ENCODE measurements at places on chromosomes 12 and 14.

DNA sequence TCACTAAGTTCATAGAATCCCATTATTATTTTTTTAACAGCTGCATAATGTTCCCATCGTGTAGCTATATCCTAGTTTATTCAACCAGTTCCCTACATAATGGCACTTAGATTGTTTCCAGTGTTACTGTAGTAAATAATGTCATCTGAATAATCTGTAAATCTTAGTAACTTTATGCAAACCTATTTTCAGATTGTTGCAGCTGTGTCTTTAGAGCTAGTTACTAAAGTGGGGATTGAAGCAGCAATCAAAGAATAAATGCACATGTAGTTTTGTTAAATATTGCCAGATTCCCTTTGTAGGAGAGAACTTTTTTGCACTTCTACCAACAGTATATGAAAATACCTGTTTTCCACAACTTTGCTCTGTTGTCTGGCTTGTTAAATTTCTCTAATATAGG is 13.1 kb downstream of the ARID2 start:
- DNase-seq = no peak

GRCh38 chr14:54681811-54682261 is 114.9 kb downstream of the SAMD4A start:
- DNase-seq = no peak

- DNase-seq = peak; percentile 85
Measured at GRCh38 chr14:31207287-31207754, 272 bp downstream of the HECTD1 start.

DNA sequence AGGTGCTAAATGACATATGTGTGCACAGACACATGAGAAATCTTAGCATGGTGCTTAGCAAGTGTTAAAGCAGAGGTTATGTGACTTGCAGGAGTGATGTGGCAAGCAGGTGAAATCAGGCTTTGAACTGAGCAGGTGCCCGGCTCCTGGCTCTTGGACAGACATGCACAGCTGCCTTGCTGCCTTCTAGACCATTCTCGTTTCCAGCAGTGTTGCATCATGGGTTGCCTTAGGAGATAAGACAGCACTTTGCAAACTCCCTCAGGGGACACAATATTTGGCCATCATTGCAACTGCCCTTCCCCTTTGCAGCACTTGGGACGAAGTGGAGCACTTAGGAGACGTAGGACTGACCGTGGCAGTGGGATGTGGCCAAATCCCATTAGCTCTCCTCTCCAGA is 17.2 kb upstream of the GSC start:
- DNase-seq = no peak

- no peak for DNase-seq
Measured at GRCh38 chr12:38728894-38729293, 176.5 kb downstream of the CPNE8 start.

DNA sequence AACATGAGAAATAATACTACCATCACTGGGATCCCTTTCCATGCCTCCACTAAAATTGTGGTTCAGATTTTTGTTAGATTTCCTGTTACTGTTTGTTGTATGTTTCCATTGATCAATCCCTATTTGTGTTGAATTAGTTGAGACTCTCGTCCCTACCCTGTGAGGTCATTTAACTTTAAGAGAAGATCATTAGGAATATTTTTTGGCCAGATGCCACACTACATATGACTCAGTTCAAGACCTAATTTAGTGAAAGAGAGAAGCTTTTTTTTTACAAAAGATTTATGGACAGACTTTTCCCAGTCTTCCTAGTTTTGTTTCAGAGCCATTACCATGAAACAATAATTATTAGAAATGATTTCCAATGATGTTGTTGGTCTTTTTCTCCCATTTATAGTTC is 35.5 kb downstream of the CPSF6 start:
- DNase-seq = no peak

- DNase-seq = no peak
Measured at GRCh38 chr12:65721541-65722190, 102.6 kb upstream of the HMGA2 start.

DNA sequence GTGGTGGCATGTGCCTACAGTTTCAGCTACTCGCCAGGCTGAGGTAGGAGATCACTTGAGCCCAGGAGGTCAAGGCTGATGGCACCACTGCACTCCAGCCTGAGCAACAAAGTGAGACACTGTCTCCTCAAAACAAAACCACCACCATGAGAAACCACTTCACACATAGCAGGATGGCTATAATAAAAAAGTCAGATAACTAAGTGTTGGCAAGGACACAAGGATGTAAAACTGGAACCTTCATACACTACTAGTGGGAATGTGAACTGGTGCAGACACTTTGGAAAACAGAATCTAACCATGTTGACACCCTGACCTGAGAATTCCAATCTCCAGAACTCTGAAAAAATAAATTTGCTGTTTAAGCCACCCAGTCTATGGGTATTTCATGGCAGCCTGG is 67.7 kb downstream of the ACADS start:
- no peak for DNase-seq

DNA sequence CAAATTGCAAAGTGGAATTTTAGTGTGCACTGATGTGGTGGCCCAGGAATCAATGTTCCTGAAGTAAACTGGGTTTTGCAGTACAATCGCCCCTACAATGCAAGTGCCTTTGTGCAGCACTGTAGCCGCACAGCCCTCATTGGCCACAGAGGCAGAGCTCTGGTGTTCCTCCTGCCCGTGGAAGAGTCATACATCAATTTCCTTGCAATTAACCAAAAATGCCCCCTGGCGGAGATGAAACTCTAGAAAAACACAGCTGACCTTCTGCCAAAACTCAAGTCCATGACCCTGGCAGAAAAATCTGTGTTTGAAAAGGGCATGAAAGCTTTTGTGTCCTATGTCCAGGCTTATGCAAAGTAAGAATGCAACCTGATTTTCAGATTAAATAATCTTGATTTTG is 117.9 kb upstream of the PRB2 start:
- DNase-seq = peak; percentile 28

GRCh38 chr12:103768467-103769123 is 72.4 kb downstream of the NT5DC3 start:
- DNase-seq = no peak

DNA sequence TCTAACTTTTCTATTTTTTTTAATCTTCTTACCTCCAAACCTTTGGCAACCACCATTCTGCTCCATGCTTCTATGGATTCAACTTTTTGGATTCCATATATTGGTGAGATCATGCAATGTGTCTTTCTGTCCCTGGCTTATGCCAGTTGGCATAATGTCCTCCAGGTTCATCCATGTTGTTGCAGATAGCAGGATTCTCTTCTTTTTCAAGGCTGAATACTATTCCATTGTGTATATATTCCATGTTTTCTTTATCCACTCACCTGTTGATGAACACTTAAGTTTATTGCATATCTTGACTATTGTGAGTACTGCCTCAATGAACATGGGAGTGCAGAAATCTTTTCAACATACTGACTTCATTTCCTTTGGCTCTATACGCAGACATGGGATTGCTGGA is 21.2 kb upstream of the SLC38A4 start:
- DNase-seq = no peak

DNA sequence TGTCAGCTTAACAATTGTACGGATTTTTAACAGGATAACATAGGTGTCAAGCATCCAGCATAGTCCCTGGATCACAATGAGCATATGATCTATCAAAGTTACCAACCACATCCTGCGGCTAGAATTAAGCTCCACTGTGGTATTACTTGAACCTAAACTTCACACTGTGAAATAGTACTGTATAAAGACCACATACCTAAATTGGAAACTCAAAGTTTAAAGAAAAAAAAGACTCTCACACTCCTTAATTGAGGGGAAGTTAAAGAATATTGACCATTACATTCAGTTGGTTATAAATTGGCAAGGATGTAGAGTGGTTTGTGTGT is 133.0 kb upstream of the PZP start:
- no peak for DNase-seq

GRCh38 chr14:35221462-35221861 is 70.7 kb upstream of the PSMA6 start:
- DNase-seq = no peak

DNA sequence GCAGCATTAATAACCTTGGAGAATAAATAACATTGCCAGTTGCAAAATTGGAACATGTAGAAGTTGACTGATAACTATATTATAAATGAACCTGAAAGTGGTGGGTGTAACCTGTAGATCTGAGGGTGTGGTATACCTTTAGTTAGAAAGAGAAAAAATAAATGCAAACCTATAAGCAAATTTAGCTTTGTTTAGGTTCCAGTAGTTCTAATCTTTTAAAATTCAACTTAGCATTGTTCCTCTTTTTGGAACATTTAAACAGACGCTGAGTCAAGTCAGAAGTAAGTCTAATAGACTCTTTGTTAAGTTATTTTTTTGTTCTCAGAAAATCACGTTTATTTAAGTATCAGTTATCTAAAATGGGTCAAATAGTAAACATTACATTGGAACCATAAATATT is 120.0 kb downstream of the DNAI7 start:
- no peak for DNase-seq

DNA sequence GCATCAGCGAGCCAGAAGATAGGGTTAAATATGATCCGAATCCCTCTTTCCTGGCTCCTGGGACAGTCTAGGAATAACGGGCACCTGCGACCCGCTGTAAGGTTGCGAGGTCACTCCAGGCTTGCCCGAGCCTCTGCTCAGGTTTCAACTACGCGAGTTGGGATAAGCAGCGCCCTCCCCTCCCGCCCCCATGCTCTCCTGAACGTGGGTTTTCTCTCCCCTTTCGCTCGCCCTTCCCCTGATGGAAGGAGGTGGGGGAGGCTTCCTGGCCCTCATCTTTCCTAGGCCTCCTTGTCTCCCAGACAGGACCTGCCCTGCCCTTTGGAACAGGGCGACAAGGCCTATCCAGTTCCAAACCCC is 753 bp upstream of the ATP5MC2 start:
- DNase-seq = no peak

GRCh38 chr12:131894981-131895639 is 688 bp downstream of the ULK1 start:
- no peak for DNase-seq

GRCh38 chr12:7039403-7039802 is 21.1 kb upstream of the C1S start:
- no peak for DNase-seq

DNA sequence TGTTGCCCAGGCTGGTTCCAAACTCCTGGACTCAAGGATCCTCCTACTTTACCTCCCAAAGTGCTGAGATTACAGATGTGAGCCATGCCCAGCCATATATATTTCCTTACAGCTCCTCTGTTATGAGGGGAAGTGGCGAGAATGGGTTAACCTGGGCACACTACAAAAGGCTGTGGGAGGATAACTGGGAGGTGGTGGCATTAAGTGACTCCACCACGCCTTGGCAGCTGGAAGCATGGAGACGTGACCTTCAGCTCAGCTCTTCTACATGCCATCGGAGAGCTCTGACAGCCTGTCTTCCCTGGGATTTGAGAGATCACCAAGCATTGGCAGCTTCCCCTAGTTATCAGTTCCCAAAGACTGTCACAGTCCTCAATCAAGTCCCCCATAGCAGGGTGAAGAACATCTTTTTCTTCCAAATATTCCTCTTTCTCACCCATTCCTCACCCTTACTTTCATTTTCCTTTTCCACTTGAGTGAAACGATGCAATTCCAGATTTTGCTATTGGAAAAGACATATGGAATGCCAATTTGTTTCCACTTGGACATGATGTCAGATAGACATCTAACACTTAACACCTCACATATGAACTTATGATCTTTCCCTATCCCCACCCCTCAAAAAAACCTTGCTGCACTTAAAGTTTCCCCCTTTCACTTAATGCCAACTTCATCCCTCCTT is 48.5 kb downstream of the PHLDA1 start:
- DNase-seq = no peak

GRCh38 chr14:87000081-87000480 is 992.9 kb downstream of the GALC start:
- no peak for DNase-seq

DNA sequence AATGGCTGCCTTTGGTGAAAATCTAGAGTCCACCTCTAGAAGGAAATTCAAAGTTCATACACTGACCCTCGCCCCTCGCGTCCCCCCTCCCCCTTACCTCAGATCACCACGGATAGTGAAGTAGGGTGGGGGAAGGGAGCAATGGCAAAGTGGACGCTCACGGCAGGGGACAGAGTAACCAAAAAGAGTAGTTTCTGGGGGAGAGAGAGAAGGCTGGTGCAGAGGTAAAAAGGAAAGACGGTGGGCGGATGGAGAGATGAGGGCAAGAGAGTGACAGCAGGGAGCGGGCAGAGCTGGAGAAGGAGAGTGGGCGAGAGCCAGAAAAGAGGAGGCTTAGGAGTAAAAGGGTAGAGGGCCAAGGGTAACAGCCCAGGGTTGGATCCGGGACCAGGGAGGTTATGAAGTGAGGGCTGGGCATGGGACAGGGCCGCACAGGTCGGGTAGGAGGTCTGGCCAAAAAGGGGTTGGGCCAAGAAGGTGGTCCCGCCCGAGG is 423 bp downstream of the ALDH6A1 start:
- peak; percentile 4 for DNase-seq

- no peak for DNase-seq
Measured at GRCh38 chr12:65673156-65673690, 151.1 kb upstream of the HMGA2 start.

DNA sequence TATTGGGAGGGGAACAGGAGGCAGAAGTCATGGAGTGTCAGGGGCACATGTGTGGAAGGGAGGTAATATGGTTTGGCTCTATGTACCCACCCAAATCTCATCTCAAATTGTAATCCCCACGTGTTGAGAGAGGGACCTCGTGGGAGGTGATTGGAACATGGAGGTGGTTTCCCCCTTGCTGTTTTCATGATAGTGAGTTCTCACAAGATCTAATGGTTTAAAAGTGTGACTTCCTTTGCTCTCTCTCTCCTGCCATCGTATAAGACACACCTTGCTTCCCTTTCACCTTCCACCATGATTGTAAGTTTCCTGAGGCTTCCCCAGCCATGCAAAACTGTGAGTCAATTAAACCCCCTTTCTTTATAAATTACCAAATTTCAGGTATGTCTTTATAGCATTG is 41.6 kb upstream of the CDK17 start:
- no peak for DNase-seq

GRCh38 chr12:22322091-22322490 is 12.4 kb downstream of the ST8SIA1 start:
- no peak for DNase-seq

GRCh38 chr14:33454022-33454595 is 496.8 kb downstream of the EGLN3 start:
- DNase-seq = no peak

DNA sequence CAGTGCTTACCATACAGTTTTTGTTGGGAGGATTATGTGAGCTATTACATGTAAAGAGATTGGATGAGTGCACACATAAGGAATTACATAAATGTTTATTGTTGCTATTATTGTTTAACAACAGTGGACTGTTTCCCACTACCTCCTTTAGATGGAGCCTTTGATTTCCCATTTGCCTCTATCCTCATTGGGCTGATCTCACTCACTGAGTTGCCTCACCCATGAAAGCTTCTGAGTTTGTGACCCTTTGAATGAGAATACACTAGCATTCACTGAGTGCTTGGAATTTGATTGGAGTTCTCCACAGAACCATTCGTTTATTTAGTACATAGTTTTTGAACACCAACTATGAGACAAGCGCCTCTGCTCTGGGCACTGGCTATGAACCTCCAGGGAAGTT is 121.0 kb downstream of the HELB start:
- DNase-seq = no peak

GRCh38 chr12:106188256-106188655 is 49.5 kb upstream of the NUAK1 start:
- no peak for DNase-seq

Data from OCI-LY7 (cell line).